ENCODE measurements at places on chromosomes 3 and 15.

DNA sequence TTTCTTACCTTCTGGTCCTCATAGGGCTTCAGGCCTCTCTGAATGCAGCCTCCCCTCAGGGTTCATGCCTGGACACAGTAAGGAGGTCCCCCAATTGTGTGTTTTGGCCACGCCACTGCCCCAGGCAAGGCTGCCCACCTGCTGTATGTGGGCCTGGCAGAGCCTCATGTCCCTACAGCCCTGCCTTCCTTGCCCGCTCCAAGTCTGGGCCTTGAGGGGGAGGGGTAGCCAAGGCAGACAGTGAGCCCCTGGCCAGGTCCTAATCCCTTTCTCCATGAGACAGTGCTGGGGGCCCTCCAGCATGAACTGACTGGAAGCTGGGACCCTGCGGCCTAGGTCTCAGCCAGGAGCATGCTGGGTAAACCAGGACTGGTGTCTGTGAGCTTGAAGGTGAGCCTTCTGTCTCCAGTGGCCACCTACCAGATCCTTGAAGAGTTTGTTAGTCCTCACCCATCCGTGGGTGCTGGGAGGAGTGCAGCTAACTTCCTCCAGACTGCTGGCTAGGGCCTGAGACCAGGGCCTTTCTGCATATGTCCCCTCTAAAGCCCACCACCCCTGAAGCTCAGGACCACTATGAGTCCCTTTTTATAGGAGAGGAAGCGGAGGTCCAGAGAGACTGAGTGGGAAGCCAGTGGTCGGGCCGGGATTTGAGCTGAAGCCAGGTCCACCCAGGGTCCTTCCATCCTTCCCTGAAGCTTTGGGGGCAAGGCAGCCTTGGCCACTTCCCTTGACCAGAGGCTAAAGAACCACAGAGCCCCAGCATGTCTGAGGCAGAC is 8.7 kb downstream of the ZBTB47 start:
- DNase-seq: no peak

DNA sequence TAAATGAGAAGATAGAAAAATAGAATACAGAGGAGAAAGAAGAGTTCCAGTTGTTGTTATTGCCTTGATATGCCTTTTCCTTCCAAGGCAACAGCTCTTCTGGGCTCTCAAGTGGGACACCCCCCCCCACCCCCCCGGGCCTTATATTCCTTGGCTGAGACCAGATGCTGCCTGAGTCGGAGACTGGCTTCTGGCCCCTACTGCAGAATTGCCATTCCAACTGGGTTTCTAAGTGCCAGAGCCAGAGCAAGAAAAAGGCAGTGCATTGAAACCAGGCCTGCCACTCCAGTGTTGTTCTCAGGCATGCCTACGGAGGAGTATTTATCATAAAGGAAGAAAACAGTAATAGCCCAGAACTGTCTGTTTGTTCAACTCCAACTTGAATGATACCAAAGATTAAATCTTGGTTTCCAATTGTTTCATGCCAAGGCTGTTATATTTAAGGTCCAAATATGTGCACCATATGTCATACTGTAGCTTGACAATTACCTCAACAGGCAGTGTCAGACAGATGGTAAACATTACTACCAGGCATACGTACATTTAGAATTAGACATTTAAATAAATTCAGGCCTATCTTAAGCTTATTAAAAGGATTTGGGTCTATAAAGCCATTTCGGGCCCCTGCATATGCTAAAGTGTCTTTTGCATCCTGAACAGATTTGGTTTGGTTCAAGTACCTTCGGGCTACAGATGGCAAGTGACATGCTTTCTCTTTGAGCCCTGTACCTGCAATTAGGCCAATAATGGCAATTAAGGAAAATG is 209.9 kb upstream of the SEMA6D start:
- no peak for DNase-seq

DNA sequence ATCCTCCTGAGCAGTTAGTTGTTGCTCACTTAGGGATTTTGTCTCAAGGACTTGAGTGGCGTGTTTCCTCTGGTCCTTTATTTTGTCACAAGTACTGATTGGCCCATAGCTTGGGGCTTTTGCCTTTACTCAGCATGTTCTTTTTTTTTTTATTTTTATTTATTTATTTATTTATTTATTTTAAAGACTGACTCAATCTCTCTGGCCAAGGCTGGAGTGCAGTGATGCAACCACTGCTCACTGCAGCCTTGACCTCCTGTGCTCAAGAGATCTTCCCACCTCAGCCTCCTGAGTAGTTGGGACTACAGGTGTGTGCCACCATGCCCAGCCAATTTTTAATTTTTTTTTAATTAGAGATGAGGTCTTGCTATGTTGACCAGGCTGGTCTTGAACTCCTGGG is 223.9 kb upstream of the TPM1 start:
- no peak for DNase-seq

DNA sequence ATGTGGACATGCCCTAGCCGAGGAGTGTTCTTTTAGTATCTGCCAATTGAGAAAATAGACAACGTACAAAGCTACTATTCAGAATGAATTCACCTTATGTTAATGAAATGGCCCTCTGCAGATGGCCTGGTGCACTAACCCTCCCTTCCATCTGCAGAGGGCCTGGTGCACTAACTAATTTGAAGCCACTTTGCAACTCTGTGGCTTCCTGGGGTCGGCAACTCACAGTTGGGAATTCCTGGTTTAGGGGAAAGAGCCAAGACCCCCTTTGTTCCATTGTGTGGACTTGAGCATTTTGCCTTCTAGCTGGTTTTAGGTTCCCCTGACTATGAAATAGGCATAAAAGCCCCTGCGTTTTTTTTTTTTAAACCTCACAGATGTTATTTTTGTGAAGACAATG is 204.3 kb upstream of the UBE3A start:
- DNase-seq: no peak

DNA sequence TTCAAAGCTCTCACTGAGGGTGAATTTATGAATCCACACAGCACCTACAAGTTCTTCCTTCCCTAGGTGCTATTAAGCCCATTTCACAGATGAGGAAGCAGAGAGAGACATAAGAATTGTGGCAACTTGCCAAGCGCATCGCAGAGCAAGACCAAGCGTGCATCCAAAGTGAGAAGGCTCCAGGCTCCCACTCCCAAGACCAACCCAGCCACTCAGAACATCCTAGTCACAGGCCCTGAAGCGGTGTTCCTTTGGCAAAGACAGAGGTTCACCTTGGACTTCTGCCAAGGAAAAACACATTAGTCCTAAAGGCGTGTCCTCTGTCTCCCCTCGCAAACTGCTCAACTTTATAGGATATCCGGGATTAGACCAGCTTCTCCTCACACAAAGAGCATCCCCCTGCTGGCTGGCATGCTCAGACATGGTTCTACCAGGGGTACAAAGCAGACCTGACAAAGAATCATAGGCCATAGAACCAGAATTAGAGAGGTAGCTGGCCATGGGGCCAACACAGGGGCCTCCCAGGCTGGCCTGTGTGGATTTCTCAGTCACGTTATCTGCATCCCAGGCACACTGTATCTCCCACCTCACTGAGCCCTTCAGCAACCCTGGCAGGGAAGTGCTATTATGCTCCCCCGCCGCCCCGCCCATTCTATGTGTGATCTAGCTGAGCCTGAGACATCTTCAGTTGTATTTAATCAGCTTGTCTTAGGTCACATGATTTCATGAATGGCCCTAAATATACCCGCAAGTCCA is 160.2 kb downstream of the FOXP1 start:
- DNase-seq: no peak

DNA sequence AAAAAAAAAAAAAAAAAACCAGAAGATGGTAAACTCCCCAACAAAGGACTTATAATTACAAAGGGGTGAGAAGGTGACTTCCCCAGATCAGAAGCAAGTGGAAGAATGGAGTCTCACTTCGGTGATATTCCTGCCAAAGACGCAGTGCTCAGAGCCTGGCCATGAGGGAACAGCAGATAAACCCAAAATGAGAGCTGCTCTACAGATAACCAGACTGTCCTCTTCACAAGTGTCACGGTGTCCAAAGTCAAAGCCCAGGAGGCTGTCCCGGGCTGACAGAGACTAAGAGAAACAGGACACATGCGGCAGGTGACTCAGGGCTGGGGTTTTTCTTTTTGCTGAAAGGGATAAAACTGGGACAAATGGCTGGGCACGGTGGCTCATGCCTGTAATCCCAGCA is 48.8 kb downstream of the HMCES start:
- no peak for DNase-seq

DNA sequence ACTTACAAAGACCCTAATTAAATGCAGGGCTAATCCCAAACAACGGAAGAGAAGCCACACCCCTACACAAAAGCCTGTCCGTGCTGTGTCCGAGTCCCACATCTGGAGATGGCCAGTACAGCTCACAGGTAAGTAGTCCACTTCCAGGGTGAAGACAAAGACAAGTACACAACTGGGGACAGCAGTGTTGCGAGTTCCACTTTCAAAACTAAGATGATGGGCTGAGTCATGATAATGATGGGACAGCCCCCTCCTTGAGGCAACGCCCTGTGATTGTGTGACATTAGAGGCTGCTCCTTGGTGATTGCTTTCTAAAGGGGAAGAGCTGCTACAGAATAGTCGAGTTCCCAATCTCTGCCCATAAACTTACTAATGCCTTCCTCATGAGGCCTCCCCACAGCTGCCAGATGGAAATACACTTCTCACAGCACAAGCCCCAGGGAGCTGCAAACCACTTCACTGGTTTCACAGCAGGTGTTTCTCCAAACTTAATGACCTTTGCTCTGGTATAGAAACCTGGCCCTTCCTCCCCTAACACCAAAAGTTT is 27.6 kb downstream of the RFT1 start:
- DNase-seq: peak; percentile 67

DNA sequence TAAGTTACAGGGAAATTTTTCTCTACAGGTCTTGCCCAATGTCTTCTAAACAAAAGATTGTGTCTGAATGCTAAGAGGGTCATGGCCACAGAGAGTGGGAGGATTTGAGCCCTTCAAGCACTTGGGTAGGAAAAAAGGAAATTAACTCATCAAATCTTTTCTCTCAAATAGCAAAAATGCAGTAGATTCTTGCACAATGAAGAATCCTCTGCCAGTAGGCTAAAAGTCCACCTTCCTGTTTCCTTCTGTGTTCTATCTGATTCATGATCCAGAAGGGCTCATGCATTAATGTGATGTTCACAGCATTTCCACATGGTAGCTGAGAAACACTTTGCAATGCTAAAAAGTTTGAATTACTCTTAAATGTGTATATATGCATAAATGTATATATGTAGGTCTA is 177.1 kb downstream of the CD47 start:
- DNase-seq: no peak

DNA sequence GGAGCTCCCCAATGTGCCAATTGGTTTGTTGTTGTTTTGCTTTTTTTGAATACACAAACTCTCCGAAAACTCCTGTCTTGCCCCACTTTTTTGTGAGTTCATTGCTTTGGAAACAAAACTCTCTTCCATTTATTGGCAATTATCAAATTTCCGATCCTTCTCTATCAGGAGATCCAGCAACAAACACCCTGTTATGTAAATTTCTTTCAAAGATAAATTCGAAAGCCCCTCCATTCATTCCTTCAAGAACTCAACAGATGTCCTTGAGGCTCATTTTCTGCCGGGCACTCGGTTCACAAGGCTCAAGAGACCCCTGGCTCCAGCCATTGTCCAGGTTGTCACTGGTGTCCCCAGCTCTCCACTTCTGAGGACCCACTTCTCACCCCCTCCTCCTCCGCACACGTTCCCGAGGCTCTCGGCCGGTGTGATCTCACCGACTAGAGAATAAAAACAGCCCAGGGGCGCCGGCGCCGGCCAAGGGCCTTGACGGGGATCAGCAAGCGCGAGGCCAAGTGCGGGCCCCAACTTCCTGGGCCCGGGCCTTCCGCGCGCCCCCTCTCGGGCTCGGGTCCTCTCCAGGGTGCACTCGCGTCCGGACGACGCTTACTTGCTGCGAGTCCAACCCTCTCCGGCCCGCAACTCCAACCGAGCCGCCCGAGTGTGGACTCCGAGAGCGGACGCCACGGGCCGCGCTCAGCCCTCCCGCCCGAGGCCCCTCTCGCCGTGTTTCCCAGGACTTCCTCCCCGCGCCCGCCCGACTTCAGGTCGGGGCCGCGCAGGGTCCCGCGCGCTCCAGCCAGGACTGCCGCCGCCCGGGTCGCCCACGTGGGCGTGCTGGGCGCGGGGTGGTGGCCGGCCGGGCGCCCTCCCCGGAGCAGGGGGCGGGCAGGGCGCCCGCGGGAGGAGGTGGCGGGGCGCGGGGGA is 533 bp upstream of the SMAD3 start:
- peak; percentile 49 for DNase-seq

- DNase-seq: no peak
These were observed 9.2 kb downstream of the HERC1 start for GRCh38 chr15:63824570-63824969.

- DNase-seq: no peak
These were observed 53.1 kb downstream of the PHC3 start for GRCh38 chr3:170128259-170128976.

GRCh38 chr3:138678086-138678485 is 69.5 kb downstream of the FAIM start:
- DNase-seq: no peak
